Ascending aorta (tissue), 2 donors: ENCODE measurements at places on chromosomes 3 and 15.

GRCh38 chr3:36482256-36482655 lies 102.0 kb downstream of the STAC start:
- DNase-seq, result no peak

DNA sequence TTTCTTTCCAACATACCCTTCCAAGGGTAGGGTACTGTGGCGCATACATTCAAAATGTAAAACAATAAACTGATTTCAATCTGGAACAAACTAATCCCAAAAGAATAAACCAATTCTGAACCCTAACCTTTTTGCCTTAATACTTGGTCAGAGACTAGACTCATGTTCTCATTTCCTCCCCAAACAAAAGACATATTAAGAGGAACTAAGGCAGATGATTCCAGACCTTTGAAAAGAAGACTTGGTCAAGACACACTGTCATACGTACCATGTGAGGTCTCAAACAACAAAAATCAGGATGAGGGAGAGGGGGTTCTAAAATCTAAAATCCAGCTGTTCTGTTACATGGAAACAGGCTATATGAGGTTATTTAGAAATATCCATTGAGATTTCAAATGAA lies 102.1 kb downstream of the RFTN1 start:
- no peak for DNase-seq

GRCh38 chr15:75153087-75153486 lies 48.6 kb upstream of the C15orf39 start:
- DNase-seq, result no peak

GRCh38 chr3:60552581-60552980 lies 698.7 kb downstream of the FHIT start:
- no peak for DNase-seq

- DNase-seq, result no peak
These were observed 1045.5 kb upstream of the NR2F2 start for GRCh38 chr15:95284933-95285421.

DNA sequence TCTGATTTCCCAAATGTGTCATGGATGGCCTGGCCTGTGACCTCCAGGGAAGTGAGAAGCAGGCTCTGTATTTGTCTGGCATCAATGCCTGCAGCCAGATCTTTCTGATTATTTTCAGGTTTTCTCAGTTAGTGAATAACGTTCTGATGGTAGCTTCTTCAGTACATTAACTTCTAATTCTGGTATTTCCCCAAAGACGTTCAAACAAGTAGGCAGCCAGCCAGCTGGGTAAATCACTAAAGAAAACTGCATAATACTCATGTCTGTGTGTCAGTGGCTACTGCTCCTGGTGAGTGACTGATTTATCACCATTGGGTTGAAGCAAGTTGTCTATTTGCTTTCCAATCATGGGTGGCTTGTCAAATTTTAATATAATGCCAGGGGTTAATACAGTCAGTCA lies 162.6 kb upstream of the PFN2 start:
- no peak for DNase-seq

- peak; percentile 66 for DNase-seq
These were observed 76.4 kb downstream of the BBX start for GRCh38 chr3:107598926-107599771.
